ENCODE measurements at places on chromosomes 4 and X. TPM values are rescaled to one million over a fixed set of nuclear protein-coding genes. Genes with fewer than 3 reads are reported as not detected.

Gene SYP
- polyA plus RNA-seq: 3.1 TPM

DNA sequence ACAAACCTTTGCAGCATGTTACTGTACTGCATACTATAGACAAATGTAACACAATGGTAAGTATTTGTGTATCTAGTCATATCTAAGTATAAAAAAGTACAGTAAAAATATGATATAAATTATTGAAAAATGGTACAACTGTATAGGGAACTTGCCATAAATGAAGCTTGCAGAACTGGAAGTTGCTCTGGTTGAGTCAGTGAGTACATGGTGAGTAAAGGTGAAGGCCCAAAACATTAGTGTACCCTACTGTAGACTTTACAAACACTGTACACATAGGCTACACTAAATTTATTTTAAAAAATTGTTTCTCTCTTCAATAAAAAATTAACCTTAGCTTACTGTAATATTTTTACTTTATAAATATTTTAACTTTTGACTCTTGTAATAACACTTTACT is 25.8 kb downstream of the SPIN3 start:
- DNase-seq: no peak

- DNase-seq: no peak
Observed at GRCh38 chr4:47427935-47428334, 35.6 kb downstream of the COMMD8 start.

GRCh38 chr4:53376900-53377299 is 541 bp upstream of the FIP1L1 start:
- DNase-seq: no peak

- DNase-seq: no peak
Observed at GRCh38 chr4:129008096-129008495, 85.2 kb downstream of the SCLT1 start.

Gene AWAT2
- not detected for polyA plus RNA-seq

- no peak for DNase-seq
Observed at GRCh38 chrX:47501226-47502074, 18.4 kb upstream of the ZNF41 start.

- DNase-seq: no peak
Observed at GRCh38 chr4:76781698-76782595, 116.0 kb downstream of the SOWAHB start.

GRCh38 chr4:17060230-17060629 is 161.8 kb upstream of the LDB2 start:
- DNase-seq: no peak
